Activated CD4-positive, alpha-beta T cell treated with anti-CD3 and anti-CD28 coated beads for 4 hours (primary cell): ENCODE measurements at places on chromosomes 3 and 15.
A peak's percentile ranks its signal among the peaks of the same experiment; 100 is the strongest.

- DNase-seq: no peak
Observed at GRCh38 chr15:78763796-78764241, 47.4 kb downstream of the ADAMTS7 start.

DNA sequence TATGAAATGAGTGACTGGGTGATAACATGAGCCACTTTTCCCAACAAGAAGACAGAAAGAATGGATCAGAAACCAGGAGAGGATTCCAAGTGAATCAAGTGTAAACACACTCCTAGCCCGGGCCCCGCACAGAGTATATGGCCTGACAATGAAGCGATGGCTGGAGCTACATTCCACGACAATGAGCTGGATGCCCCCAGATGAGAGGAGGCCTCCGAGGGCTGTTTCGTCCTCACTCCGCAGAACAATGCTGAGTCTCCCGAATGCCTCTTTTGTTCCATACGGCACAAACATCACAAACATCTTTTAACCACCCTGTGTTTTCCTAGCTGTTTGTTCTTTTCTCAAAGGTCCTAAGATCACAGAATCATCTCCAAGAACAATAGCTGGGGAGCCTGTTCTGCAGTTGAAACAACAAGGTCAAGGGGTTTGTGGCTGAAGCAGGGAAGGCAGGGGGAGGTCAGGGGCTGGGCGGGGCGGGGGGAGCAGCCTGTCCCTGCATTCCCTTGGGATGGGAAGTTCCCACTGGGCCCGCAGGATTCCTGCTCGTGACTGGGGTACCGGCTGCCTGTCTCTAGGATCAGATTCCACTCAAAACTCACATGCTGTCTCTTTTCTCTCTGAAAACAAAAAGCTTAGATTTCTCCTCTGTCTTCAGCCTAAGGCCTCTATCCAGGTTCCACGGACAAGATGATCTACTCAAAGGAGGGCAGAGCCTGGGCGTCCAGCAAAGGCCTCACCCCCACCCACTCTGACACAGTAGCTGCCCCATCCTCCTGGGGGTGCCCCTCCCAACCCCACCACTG lies 151.3 kb downstream of the XXYLT1 start:
- DNase-seq: no peak

DNA sequence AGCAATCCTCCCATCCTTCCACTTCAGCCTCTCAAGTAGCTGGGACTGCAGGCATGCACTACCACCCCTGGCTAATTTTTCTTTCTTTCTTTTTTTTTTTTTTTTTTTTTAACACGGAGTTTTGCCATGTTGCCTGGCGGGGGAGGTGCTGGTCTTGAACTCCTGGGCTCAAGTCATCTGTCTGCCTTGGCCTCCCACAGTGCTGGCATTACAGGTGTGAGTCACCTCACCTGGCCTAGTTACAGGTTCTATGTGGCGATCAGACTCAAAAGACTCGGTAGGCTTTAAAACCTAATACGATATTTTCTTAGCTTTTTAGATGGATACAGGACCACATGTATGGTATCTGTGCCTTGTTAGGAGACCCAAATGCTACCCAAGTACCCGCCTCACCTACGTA lies 14.0 kb upstream of the SLC25A26 start:
- DNase-seq: no peak

- DNase-seq: no peak
Observed at GRCh38 chr3:148763156-148763680, 64.4 kb upstream of the CPB1 start.

- DNase-seq: peak; percentile 73
Observed at GRCh38 chr15:88894819-88895767, at the start of gene HAPLN3. HAPLN3 (minus strand) TSS chr15:88895544; CDS start chr15:88887298, 8,246 bp downstream.

DNA sequence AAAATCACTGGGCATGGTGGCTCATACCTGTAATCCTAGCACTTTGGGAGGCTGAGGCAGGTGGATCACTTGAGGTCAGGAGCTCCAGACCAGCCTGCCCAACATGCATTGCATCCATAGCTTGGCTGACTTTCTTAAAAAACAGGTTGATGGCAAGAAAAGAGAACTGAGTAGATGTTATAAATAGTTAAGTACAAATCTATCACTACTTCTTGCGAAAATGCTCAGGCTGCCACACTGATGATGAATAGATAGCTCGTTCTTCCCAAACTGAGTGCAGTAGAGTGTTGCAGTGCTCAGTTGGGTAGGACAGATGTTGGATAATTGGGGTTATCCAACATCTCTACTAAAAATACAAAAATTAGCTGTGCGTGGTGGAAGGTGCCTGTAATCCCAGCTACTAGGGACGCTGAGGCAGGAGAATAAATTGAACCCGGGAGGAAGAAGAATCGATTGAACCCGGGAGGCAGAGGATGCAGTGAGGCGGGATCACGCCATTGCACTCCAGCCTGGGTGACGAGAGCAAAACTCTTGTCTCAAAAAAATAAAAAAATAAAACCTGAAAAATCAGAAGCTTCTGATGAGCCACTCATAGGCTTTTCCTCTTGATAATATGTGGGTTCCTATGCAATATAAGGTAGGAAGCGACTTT lies 1.2 kb downstream of the BTLA start:
- no peak for DNase-seq

GRCh38 chr15:29031502-29032228 lies 145.9 kb downstream of the APBA2 start:
- DNase-seq: no peak

DNA sequence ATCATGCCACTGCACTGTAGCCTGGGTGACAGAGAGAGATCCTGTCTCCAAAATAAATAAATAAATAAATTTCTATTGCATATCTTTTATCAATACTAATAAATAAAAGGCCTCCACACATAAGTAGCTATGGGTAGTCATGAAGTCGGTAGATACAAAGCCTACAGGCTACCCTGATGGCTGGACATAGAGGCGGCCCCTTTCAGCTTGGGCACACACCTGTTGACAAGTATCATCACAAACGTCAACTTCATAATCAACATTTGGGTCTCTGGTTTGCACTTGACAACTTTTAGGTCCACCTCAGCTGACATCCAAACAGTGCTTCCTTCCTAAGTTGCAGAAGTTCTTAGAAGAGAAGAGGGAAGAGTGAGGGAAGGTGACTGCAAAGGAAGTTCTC lies 53.4 kb downstream of the ITGA11 start:
- no peak for DNase-seq

- no peak for DNase-seq
Observed at GRCh38 chr3:35871009-35871408, 231.7 kb downstream of the ARPP21 start.

GRCh38 chr3:194982472-194982871 lies 288.5 kb downstream of the XXYLT1 start:
- no peak for DNase-seq

- DNase-seq: no peak
Observed at GRCh38 chr3:129582799-129583198, 23.7 kb downstream of the PLXND1 start.

GRCh38 chr3:33883538-33883950 lies 85.1 kb downstream of the PDCD6IP start:
- peak; percentile 45 for DNase-seq

GRCh38 chr15:36658898-36659639 lies 79.6 kb downstream of the CDIN1 start:
- DNase-seq: no peak

DNA sequence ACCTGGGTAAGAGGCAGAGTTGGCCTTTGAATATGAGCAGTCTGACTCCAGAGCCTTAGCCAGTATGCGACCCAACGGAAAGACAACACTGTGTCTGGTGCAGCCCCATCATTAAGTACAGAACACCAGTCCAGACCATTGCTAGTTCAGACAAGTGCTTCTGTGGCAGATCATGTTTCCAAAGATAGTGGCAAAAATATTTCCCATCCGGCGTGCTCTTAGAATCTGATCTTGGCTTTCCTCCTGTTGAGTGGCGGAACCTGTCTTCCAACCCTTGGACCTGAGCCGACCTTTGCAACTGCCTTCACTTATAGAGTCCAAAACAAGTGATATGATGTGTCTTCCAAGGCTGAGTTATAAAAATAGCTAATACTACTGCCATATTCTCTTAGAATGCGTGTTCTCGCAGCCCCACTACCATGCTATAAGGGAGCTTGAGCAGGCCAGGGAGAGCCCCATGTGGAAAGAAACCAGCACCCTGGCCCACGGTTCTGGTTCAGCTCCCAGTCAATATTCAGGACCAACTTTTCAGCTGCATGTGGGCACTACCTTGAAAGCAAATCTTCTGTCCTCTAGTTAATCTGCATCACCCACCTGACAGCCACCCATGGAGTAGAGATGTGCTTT lies 322.4 kb upstream of the SLCO3A1 start:
- DNase-seq: no peak

DNA sequence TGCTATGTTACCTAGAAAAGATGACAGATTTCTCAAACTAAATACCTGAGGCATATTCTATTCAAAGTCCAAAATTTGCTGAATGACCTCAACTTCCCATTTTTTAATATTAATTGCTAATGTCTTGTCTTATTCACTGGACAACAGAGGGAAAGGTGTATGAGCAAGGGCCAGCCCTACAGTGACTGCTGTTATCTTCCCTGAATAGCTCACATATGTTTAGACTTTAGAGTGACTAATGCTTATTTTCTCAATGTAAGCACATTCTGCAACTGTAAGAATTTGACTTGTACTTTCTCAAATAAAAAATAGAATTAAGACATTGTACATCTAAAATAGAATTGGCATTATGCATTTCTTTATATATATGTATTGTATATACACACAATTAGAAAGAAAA lies 26.5 kb upstream of the AADACL2 start:
- DNase-seq: no peak

DNA sequence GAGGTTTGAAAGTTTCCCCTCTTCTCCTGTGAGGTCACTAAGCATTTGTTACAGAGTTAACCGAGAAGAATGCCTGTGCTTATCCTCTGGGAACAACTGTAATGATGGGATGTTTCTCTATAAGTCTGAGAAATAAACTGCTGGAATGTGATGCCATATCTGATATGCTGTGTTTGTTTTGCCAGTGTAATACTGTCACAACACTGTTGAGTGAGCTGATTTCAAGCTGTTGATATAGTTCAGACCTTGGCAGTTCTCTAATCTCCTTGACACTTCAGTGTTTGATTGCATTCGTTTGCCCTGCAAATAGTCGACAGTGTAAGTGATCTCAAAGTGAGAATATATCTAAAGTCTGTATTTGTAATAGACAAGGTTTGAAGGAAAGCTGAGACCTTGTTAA lies 73.3 kb downstream of the PTPRG start:
- DNase-seq: no peak

- DNase-seq: no peak
Observed at GRCh38 chr3:187831125-187832051, 86.1 kb upstream of the BCL6 start.

- DNase-seq: no peak
Observed at GRCh38 chr3:194057570-194058188, 78.3 kb upstream of the HES1 start.

DNA sequence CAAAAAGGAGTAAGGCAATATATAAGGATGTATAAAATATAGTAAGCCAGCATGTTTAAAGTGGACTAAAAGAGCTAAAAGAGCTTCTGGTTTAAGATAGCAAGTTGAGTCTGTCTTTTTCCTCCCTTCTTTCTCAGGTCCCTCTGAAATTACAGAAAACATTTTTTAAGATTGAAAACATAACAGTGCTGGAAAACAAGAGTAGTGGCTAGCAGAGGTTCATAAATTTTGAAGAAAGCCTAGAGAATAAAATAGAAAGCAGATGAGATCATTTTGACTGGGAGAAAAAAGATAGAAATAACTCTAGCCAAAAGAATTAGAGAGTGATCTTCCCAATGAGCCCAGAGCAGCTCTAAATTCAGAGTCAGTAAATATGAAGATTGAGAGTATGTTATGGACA lies 41.9 kb downstream of the ATP8B4 start:
- DNase-seq: no peak

- DNase-seq: no peak
Observed at GRCh38 chr3:19070325-19070724, 78.0 kb upstream of the KCNH8 start.

DNA sequence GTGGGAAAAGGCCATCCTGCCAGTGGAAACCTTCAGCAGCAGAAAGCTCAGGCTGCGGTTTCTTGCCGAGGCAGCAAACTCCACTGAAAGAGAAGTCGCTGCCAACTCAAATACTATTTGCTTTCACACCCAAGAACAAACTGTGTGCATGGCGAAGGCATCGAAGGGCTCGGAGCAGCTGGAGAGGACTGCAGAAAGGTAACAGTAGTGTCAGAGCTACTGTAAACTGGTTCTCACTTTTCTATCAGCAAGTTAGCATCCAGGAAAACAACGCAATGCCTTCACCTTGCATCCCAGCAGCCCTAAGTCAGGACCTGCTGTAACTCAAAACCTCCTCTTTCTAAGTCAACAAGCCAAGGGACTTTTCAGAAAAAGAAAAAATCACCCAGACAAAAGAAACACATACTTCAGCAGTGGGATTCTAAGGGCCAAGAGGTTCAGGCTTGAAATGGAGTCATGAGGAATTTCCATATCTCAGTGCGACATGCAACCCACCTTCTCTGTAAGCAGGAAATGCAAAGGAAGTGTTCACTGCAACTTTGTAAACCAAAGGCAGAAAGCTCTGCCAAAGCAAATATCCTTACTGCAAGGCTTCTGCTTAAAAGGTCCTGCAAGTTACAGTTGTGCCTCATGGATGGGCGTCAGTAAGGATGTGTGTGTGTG lies 193.5 kb downstream of the FOXP1 start:
- no peak for DNase-seq

- DNase-seq: no peak
Observed at GRCh38 chr3:191170097-191170496, 28.9 kb upstream of the OSTN start.
